Fibroblast of villous mesenchyme (primary cell): ENCODE measurements at places on chromosomes 3 and 15.

GRCh38 chr3:55537563-55537962 lies 50.5 kb upstream of the WNT5A start:
- no peak for DNase-seq

- no peak for DNase-seq
Measured at GRCh38 chr3:140584549-140584948, 93.3 kb upstream of the TRIM42 start.

DNA sequence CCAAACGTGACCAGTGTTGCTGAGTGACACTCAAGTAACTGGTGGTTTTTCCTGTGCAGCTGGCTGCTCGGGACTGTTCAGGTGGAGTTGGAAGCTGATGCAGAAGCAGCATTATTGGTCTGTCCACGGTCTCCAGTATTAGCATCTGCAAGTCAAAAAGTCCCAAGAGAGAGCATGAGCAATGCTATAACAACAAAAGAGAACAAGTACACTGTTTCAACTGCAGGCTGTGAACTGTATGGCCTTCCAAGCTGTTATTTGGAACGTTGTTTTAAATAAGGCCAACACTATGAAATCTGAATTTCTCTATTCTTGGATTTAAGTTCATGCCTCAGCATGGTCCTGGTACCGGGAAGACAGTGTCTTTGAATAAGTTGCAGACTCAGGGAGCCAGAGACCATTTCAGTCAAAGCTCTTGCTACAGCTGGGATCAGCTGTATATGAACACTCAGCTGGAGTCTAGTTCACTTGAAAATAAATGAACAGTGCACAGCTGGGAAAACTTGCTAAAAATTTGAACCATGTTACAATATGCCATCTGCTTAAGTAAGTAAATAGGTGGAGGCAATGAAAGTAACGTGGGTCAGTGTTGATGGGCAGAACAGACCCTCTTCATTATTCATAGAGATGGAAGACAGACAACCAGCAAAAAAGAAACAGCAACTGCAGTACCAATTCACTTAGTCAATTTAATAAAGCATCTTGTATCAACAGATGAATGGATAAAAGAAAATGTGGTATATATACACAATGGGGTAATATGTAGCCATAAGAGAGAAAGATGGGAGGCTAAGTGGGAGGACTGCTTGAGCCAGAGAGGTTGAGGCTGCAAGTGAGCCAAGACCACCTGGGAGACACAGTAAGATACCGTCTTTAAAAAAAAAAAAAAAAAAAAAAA lies 45.1 kb downstream of the NR1I2 start:
- DNase-seq = no peak

- DNase-seq = peak; percentile 5
Measured at GRCh38 chr3:65398953-65399352, 639.8 kb downstream of the MAGI1 start.

- DNase-seq = no peak
Measured at GRCh38 chr3:153063337-153063736, 98.7 kb upstream of the RAP2B start.

DNA sequence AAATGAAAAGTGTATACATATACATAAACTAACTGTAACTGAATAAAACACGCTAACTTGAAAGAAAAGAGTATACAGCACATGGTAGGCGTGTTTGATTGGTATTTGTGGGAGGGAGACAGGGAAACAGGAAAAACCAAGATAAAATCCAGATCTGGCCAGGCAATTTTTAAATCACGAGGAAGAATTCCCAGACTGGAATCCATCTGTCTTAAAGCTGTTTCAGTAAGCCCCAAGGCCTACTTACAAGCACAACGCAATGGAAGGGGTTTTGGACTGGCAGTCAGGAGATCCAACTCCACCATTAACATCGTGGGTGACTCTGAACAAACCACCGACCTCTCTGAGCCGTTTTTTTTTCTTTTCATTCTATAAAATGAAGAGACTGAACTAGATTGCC lies 195.8 kb downstream of the OSBPL10 start:
- DNase-seq = peak; percentile 58

- no peak for DNase-seq
Measured at GRCh38 chr3:148847351-148847750, 17.7 kb upstream of the CPA3 start.

DNA sequence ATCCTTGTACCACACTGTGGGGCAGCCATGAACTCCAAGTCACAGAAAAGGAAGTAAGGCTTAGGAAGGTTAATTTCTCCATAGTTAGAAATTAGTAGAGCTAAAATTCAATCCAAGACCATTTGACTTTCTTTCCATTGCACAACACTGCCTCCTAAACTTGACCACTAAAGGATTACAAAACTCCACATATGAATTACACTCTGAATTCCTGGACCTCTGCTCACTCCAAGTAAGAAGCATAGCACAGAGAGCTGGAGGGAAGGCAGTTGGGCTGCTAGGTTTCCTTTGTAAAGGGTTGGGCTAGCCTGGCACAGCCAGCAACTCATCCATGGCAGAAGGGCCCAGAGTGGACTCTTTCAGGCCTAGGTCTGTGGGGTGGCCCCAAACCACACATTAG lies 134.4 kb downstream of the MYLK start:
- DNase-seq = peak; percentile 96

GRCh38 chr3:12705981-12706380 lies 42.1 kb upstream of the RAF1 start:
- DNase-seq = peak; percentile 30

DNA sequence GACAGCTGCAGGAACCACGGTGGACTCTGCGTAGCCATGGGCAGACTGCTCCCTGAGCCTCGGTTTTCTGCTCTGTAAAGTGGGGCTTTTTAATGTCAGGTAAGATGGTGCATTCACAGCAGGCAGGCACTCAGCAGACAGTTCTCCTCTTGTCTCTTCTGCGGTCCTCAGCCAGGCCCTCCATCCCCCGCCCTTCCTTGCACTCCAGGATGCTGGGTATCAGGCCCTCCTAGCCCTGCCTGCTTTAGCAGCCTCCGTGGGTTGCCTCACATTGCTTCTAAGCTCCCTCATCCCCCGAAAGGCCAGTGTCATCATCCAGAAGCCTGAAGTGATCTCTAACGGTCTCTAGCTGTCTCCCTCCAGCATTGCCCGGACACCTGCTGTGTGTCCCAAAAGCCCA lies 115.7 kb downstream of the WNT7A start:
- DNase-seq = no peak

DNA sequence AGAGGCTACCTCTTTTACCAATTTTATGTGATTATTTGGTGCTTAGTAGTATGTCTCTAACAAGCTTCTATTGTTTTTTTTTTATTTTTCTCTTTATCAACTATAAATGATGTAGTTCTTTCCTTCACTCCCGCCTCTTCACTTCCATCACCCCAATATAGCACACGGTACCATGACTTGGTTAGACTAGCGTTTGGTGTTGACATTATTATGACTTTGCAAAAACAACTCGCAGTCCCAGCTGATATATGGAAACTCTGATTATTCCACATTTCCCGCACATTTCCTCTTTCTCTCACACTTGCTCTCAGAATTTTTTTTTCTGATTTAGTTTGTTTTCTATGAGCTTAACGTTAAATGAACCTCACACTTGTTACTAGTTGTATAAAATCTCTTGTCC lies 162.2 kb downstream of the GREM1 start:
- no peak for DNase-seq

- DNase-seq = no peak
Measured at GRCh38 chr3:180457225-180457624, 144.7 kb upstream of the TTC14 start.

DNA sequence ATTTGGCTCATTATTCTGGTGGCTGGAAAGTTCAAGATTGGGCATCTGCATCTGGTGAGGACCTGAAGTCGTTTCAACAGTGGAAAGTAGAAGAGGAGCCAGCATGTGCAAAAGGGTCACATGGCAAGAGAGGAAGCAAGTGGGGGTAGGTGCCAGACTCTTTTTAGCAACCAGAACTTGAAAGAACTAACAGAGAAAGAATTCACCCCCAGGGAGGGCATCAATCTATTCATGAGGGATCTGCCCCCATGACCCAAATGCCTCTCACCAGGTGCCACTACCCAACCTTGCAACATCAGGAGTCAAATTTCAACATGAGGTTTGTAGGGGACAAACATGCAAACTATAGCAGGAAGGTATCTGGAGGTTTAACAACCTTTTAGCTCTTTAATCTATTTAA lies 10.3 kb upstream of the RYK start:
- DNase-seq = no peak

GRCh38 chr15:87829332-87830050 lies 427.0 kb downstream of the NTRK3 start:
- DNase-seq = no peak

DNA sequence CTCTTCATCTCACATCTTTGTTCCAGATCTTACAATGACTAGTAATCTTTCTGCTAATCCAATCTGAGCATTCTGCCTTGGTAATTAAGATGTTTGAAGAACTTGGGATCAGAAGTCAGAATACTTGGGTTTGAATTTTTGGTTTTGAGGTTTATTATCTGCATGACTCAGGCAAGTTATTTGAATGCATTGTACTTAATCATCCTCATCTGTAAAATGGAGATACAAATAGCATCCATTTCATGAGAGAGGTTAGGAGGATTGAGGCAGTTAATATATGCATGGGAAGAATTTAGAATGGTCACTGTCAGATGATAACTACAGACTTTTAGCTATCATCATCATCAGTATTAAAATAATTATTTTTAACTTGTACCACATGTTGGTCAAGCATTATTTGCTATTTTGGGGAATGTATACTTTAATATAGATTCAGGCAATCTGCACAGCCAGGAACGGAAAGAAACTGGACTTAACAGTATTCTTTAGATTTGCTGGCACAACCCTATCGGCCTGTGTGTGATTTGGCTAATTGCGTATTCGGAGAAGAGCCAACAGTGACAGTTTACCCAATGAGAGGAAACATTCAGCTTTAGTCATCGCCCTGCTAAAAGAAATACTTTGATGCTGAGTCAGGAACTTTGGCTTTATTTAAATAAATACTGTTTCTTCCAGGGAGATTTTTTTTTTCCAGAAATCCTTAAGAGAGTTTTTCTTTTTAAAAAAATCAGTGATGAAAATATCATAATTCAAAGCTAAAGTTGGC lies 600.0 kb downstream of the ROBO1 start:
- peak; percentile 80 for DNase-seq

DNA sequence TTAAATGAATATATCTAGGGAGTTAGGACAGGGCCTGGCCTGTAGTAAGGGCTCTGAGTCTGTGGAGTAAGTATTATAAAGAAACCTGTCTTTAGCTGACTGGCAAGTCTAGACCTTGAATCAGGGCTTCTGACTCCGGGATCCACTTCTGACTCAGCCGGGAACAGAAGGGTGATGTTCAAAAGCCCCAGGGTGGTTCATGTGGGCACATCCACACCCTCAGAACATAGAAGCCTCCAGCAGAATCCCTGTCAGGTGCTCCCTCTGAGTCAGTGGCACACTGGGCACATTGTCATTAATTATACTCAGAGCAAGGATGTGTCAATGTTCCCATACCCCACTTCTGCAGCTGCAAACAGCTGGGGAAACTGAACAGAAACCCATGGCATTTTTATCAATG lies 26.7 kb upstream of the SNRK start:
- DNase-seq = no peak

DNA sequence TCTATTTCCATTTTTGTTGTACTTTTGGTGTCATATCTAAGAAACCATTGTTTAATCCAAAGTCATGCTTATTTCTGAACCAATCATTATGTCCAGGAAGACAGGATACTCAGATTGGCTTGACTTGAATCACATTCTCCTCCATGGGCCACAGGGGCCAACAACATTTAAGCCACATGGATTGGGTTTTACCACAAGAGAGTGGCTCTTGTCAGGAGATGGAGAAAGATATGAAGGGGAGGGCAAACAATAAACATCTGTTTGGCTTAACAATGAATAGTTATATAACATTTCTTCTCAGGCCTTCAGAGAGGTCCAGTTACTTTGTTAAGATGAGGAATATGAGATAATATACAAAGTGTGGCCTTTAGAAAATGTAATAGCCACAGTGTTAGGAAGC lies 44.6 kb downstream of the GXYLT2 start:
- no peak for DNase-seq

DNA sequence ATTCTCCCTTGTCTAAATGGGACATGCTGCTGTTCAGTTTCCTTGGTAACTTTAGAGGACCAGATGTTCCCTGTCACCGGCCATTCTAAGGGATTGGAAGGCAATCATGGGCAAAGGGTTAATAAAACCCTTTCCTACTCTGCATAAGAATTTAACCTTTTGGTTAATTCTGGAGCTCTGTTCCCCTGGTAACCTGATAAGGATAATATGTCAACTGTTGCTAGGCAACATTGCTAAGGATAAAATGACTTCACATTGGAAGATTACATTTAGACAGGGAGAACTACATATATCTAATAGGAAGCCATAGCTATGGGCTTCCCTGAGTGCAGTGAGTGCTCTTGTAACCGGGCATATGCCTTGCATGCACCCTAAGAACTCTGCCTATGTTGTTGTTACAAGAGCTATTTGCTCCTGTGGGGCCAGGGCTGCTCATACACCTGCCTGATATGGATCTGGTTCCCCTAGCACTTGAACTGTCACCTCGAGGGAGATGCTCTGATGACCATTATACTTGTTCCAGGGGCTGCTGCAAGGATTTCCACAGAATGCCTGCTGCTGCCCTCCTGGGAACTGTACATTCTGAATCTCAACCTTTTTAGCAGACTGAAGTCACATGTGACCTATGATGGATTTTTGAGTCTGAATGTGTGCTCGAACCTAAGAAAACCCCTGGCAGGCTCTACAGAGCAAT lies 326.3 kb upstream of the PDZRN3 start:
- DNase-seq = no peak

DNA sequence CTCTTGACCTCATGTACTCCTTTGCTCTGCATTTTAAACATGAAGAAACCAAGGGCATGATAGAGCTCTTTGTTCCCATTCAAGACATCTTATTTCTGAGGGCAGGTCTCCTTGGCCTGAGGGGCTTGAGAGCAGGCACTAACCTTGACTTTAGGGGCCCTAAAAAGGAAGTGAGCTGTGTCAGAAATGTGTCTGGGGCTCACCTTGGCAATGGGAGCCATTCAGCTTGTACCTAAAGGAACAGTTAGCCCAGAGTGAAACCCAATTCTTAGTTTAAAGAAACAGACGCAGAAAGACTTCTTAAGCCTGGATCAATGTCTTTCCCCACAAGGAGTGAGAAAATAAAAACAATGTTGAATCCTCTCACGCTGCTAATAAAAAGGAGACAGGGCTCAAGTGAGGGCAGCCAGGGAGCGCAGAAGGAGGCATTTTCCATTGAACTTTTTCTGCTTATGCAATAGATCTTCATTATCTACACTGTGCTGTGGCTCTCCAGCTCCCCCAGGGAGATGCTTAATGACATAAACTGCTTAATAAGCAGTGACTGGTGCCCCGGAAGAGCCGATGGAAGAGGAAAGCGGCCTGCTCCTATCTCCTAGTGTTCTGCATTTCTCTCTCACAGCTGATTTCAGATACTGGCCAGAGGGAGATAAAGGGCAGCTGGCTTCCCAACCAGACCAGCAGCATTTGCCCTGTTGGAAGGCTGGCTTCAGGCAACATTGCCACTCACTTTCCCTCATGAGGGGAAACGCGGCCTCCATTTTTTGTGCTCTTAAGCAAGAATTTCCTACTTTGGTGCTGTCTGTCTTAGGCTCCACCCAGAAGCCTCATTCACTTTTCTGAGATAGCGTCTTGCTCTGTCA lies 152.0 kb downstream of the OPA1 start:
- DNase-seq = peak; percentile 83

DNA sequence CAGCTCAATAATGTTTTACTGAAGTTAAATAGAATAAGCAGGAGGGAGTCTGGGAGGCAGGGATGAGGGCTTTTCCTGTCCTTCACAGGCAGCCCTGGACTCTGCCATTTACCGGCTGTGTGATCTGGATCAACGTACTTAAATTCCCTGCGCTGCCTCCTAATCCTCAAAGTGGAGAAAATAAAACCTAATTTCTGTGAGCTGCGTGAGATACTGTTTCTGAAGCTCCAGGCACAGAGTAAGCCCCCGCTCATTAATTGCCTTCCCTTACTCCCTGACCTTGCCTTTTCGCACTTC lies 278 bp upstream of the PDIA5 start:
- no peak for DNase-seq
